ENCODE measurements at places on chromosomes 1 and 21. TPM values are rescaled to one million over a fixed set of nuclear protein-coding genes. Genes with fewer than 3 reads are reported as not detected.

OR2L13 gene
- 1.6 TPM for total RNA-seq

GIPC2 gene
- 0.41 TPM for total RNA-seq

WRAP73 gene
- 15.1 TPM for total RNA-seq

IL20 gene
- not detected for total RNA-seq

SLC1A7 gene
- not detected for total RNA-seq

ZP4 gene
- not detected for total RNA-seq

MTX1 gene
- 13.9 TPM for total RNA-seq

IL10 gene
- total RNA-seq = 0.41 TPM

FABP3 gene
- total RNA-seq = 198 TPM

RCSD1 gene
- 4.5 TPM for total RNA-seq

GOLT1A gene
- 0.41 TPM for total RNA-seq

F3 gene
- 24.9 TPM for total RNA-seq

PM20D1 gene
- under 0.01 TPM for total RNA-seq
